ENCODE measurements at places on chromosomes 2 and 18.

DNA sequence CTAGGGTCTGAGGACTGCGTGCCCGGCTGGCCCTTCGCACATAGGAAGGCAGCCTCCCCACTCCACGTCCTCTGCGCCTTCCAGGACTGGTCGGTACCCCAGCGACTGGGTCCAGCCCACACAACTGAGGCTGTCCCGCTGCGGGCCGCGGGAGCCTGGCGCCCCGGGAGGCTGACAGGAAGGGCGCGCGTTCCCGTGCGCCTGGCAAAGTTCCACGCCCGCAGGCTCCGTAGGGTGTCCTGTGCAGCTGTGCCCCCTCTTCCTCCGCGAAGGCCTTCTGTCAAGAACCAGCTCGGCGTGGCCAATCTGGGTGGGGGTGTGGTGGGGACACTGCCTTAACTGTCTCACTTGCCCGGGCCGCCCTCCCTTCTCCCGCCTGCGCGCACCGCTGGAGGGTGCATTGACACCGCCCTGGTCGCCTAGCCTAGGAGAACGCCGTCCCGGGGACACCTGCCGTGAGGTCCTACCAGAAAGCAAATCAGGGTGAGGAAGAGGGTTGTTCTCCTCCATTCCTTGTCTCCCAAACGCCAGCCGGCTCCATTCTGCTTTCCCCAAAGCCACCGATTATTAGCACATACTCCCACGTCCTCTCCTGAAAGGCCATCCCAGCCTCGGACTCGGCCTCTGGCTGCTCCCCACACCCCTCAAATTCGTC, 618 bp upstream of the LYPD1 start:
- DNase-seq: no peak

DNA sequence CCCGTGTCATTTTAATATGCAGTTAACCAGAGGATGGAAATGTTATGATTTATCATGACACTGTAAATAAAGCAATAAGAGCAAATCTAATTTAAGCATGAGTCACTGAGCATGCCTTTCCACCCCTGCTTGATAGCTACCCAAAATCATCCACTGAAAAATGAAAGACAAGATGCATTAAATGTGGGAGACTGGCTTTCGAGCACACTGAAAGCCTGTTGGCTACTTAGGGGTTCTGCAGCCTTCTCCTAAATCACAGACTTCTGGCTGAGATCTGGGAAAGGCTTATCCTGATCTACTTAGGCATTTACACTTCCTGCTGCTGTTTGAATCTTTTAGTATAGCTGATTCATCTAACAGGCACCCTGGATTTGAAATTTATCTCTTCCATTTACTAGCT, 778.3 kb upstream of the CDH7 start:
- no peak for DNase-seq

GRCh38 chr2:214130114-214130513, 280.7 kb upstream of the VWC2L start:
- no peak for DNase-seq

GRCh38 chr2:98012561-98012991, 16.8 kb upstream of the TMEM131 start:
- DNase-seq: peak; percentile 67

GRCh38 chr18:49169037-49169521, 218.3 kb upstream of the SMAD7 start:
- peak; percentile 34 for DNase-seq

- DNase-seq: no peak
Measured at GRCh38 chr2:188588235-188588634, 296.6 kb downstream of the GULP1 start.

GRCh38 chr18:58886431-58886830, 21.8 kb downstream of the ZNF532 start:
- DNase-seq: no peak

GRCh38 chr18:65567372-65567771, 183.4 kb upstream of the CDH7 start:
- no peak for DNase-seq

DNA sequence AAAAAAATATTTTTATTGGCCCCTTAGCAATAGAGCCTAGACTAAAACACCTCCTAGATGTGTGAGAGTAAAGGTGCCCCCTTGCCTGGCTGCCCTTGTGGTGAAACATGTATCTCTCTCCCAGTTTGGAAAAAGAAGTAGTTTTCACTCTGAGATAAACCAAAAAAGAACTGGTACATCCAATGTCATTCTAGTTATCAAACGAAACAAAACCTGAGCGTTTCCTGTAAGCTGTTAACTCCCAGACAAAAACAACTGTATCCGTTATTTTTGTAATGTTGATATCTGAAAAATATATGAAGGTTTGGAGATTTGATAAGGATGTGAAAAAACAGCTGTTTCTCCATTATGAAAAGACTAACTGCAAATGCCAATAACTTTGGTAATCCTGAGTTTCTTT, 24.3 kb downstream of the HEATR5B start:
- DNase-seq: no peak

DNA sequence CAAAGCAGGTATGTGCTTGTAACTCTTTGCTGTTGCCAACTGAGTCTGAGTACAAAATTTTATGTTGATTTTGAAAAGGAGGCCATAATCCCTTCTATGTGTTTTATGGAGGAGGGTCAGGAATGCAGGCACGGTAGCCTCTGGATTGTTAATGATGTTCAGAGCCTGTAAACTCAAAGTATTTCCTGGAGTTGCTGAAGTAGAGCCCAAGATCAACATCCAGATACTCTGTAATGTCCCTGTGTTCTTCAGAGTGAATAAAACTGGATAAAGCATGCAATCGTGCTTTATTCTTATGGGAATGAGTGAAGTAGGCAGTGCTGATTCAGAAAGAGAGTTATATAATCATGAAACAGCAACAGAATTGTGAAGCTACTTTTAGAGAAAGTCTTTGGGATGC, 61.8 kb upstream of the CHRNA1 start:
- no peak for DNase-seq

GRCh38 chr2:172614932-172615331, 59.0 kb downstream of the PDK1 start:
- no peak for DNase-seq

All from stimulated activated CD4-positive, alpha-beta T cell treated with anti-CD3 and anti-CD28 coated beads, Interleukin-15, amount 100 ng/mL, for 24 hours (primary cell).